ENCODE measurements at places on chromosomes 4 and X.

- no peak for DNase-seq
These were observed 2144.6 kb upstream of the TENM3 start for GRCh38 chr4:180098586-180098985.

- no peak for DNase-seq
These were observed 198.9 kb downstream of the ASMT start for GRCh38 chrX:1813809-1814208.

- no peak for DNase-seq
These were observed 84.7 kb downstream of the CENPC start for GRCh38 chr4:67460574-67460973.

- DNase-seq = no peak
These were observed 42.5 kb downstream of the MAMLD1 start for GRCh38 chrX:150405576-150405975.

GRCh38 chr4:171157462-171158082, 655.6 kb upstream of the GALNTL6 start:
- no peak for DNase-seq

GRCh38 chr4:145839151-145839550, 99.5 kb downstream of the ZNF827 start:
- DNase-seq = no peak
